Naive thymus-derived CD4-positive, alpha-beta T cell (primary cell): ENCODE measurements at places on chromosomes 2 and 18.

DNA sequence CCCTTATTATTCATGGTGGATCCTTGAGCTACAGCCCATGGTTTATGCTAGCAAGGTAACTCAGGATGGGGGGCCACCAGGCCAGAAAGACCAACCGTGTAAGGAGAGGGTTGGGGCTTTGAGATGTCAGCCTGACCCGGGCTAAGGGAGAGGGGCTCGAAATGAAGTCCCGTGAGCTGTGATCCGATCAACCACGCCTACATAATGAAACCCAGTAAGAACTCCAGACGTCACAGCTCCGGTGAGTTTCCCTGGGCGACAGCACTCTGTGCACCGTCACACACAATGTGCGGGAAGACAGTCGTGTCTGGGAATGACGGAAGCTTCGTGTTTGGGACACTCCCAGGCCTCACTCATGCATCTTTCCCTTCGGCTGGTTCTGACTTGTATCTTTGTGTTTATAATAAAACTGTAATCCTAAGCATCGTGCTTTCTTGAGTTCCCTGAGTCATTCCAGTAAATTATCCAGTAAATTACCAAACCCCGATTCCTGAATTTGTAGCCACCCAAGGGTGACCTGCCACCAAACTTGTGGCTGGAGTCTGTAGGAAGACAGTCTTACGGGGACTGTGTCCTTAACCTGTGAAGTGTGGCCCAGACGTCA, 44.2 kb downstream of the CYP27C1 start:
- DNase-seq: no peak

DNA sequence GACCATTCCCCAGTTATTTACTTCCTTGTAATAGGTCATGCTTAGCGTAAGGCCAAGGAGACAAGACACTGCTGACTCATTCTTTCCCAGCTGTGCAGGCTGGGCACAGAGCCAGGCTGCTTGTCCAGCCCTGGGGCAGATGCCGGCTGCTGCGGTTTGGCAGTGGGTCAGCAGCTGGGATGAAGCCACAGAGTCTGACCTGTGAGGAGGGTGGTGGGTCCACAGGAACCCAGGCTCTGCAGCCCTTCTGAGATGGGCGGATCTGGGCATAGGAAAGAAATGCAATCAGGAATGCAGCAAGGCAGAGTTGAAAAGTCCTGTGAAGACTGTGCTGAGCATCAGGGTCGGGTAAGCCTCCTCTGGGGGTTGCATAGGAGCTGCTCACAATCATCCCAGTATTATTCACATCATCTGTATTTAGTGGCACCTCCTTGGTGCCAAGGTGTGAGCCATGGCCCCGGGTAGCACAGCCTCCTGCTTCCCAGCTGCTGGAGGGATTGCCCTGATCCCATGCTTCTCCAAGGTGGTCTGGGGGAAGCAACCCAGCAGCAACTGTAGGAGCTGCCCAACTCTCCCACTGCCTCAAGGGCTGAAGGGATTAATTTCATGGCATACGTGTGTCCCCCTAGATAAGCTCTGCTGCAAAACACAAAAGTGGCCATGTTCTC, 139.0 kb downstream of the DDX1 start:
- no peak for DNase-seq

DNA sequence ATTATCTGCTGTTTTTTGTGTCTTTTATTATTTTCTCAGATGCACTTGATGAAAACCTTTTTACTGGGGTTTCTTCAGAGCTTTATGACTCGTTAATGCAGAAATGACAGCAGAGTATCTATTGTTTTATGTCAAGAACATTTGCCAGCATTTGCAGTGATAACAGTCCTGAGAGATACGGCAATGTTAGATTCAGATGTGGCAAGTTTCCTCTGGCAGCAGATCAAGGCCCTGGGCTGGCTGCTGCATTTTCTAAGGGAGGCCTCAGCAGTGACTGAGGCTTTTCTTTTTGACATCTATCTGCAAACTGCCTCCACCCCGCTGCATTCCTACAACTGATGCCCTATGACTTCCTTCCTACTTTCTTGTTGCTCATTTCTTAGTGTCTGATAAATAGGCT, 40.2 kb downstream of the EFEMP1 start:
- DNase-seq: no peak

GRCh38 chr2:219291910-219292490, 12.8 kb downstream of the DNAJB2 start:
- no peak for DNase-seq

DNA sequence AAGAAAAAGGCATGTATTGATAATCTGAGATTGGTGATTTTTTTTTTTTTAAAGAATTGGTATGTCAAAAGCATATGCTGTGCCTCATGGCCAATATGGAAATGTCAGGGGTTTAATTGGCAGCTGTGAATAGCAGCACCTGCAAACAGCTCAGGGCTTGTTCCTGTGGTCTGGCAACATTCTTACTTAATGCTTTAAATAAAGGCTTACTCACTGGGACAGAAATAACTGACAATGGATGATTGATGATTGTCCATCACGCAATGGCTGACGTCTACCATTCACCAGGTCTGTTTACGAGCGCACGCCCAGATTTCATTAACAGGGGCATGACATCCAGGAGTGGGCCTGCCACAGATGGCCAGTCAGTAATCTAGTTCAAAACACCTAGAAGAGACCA, 66.7 kb downstream of the ETAA1 start:
- DNase-seq: no peak

DNA sequence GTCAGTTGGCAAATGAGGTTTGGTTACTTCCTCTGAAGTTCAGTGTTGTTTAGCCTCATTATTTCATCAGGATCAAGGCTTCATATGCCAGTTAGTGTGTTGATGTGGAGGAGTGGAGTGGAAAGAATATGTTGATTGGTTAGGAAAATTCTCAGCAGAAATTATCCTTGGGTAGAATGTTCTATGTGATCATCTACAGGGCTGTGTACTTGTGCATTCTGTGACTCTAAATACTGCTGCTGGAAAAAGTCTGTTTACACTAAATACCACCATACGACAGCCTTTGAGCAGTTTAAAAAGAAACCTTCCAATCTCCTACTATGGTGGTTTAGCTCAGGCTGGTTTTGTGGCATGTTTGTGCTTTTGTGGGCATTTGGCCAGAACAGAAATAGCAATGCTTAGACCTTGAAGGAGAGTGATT, 25.8 kb downstream of the CAB39 start:
- DNase-seq: no peak
